Small intestine (tissue), 16 donors: ENCODE measurements at places on chromosomes 6 and 20.

- no peak for DNase-seq
Measured at GRCh38 chr20:3621111-3621510, 42.1 kb downstream of the GFRA4 start.

DNA sequence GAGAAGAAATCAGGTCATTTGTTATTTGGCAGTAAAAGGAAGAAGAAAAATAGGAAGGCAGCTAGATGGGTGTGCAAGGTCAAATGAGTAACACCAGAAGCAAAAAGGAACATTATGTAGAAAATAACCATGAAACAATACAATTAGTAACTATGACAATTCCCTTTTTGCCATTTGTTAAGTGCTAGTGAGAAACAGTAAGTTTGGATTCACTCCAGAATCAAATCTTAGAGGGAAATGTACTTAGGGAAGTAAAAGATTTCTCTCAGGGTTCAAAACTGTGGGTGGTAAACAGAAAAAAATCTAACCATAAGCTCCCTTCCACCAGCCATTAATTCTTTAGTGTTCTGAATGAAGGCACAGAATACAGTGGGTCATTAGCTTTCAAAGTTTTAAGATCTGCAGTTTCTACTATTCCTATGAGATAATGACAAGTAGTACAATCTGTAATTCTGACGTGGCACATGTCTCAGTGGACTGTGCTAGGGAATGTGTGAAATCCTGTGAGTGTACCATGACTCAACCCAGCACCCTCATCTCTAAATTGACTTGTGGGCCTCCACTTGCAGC is 17.1 kb downstream of the REPS1 start:
- DNase-seq: peak; percentile 32

DNA sequence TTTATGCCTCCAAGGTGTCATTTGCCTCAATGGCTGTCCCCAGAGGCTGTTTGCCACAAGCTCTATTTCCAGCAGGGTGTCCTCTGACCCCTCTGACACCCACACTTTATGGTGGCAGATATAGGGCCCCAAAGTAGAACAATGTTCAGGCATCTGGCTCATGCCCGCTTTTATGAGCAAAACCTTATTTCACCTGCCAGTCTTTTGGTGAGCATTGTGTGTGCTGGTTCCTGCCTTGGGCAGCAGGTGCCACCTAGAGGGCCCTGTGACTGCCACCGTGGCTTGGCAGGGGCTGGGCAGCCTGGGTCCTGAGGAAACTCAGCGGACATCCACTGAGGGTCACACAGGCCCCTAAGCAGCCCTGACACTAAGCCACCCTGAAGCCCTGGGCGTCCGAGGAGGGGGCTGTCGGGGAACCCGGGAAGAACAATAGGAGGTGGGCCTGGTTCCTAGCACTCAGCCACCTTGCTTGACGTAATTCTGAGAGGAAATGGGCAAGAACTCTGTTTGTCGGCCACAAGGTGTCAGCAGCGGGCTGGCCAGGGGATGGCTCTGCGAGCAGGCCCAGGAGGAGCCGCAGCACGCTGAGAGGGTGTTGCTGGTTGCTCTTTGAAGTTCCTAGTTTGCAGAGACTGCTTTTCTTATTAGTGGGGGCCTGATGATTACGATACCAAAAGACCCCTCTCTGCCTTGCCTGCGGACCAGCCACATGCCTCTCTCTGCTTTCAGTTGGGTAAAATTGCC is 148.9 kb downstream of the SCML4 start:
- peak; percentile 88 for DNase-seq

- DNase-seq: no peak
Measured at GRCh38 chr6:25181923-25182322, 97.3 kb upstream of the CARMIL1 start.

DNA sequence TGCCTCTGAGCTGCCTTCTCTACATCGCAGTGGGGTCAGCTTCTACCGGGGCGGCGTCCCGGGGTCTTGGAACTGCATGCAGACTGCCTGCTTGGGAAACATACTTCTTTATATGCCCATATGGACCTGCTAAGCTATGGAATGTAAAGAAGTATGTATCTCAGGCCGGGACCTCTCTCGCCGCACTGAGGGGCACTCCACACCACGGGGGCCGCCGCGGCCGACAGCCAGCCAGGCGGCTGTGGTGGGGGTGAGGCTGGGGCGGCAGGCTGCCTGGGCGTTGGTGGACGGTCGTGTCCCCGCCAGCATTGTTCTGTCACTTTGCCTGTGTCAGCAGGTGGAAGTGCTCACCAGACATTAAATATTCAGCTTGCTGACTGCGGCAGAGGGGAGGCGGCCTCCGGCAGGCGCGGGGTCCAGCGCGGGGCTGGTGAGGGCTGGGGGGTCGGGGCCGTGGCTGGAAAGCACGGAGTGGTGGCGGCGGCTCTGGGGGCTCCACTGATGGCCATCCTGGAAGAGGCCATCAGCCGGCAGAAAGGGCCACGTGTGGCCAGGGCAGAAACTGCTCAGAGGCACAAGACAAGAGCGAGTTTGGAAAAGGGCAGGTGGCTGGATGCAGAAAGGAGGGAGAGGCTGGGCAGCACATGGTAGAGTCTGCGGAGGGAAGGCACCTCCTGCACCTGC is 78.6 kb upstream of the GATA5 start:
- DNase-seq: no peak

DNA sequence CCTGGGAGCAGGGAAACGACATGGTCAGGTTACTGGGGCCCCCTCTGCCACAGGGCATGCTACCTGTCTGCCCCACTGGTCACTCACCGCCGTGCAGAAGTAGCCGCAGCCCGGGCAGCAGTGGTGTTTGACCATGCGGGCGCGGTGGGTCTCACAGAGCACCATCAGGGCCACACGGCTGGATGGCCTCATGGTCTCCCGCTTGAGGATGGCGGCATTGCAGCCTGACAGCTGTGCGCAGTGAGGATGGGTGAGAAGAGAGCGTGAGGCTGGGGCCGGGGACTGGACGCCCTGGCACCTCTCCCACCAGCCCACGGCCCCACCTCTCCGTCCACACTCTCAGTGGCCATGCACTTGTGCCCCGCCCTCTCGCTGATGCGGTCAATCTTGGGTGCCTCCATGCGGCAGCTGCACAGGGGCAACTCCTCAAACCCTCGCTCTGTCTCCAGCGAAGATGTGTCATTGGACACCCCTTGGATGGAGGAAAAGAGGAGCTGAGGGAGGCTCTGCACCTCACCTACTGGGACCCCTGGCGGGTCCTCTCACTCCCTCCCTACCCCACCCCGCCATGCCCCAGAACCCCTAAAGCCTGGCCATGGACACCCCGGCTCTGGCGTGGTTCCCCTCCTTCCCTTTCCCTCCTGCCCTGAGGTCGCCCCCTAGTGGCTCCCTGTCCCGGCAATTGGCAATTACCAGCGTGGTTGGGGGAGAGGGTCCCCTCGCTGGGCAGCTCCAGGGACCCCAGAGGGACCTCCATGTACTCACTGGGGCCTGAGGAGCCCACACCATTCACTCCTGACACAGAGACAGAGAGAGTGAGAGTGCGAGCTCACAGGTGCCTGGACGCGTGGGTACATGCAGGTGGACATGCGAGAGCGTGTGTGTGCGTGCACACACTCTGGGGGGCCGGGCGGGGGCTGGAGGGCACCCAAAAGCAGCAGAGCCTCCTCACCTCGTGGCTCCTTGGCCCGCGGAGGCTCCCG is 8.9 kb downstream of the EHMT2 start:
- DNase-seq: peak; percentile 50

- no peak for DNase-seq
Measured at GRCh38 chr20:58511861-58512260, 3.3 kb downstream of the APCDD1L start.

DNA sequence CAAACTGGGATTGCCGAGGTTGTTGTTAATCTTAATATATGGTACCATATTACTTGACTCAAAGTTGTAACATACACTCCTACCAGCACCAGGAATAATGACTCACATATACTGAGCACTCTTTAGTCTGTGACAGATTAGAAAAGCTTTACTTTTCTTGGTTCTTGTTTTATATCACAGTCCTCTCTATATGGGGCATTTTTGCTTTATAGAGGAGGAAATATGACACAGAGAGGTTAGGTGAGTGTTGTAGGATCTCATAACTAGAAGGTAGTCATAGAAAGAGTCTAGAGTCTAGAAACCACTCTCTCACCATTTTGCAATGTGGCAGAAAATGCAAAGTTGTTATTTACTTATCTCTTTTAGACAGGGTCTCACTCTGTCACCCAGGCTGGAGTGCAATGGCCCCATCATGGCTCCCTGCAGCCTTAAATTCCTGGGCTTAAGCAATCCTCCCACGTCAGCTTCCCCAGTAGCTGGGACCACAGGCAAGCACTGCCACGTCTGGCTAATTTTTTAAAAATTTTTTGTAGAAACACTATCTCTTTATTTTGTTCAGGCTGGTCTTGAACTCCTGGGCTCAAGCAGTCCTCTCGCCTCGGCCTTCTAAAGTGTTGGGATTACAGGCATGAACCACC is 13.4 kb downstream of the TRIM38 start:
- DNase-seq: no peak

GRCh38 chr20:44719841-44720240 is 4.7 kb downstream of the CCN5 start:
- no peak for DNase-seq

GRCh38 chr20:57638895-57639236 is 18.6 kb upstream of the ZBP1 start:
- DNase-seq: no peak

GRCh38 chr20:38001981-38002380 is 31.3 kb downstream of the TTI1 start:
- no peak for DNase-seq

GRCh38 chr6:26170951-26171841 is 84.0 kb downstream of the HFE start:
- DNase-seq: no peak

- DNase-seq: no peak
Measured at GRCh38 chr6:49919935-49920644, 43.9 kb downstream of the DEFB114 start.

DNA sequence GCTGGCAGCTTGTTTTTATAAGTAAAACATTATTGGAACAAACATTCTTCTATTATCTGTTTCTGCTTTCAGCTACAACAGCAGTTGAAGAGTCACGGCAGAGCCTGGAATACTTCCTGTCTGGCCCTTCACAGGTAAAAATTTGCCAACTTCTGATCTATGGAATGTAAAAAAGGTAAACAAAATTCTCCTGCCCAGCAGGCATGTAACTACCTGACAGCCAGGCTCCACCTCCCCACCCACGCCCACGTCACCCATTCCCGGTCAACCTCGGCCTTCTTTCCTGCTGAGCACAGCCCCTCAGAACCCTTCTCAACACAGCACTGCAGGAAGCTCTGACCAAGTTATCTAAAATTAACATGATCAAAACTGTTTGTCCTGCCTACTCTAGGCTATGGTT is 166.0 kb downstream of the DLL1 start:
- no peak for DNase-seq

DNA sequence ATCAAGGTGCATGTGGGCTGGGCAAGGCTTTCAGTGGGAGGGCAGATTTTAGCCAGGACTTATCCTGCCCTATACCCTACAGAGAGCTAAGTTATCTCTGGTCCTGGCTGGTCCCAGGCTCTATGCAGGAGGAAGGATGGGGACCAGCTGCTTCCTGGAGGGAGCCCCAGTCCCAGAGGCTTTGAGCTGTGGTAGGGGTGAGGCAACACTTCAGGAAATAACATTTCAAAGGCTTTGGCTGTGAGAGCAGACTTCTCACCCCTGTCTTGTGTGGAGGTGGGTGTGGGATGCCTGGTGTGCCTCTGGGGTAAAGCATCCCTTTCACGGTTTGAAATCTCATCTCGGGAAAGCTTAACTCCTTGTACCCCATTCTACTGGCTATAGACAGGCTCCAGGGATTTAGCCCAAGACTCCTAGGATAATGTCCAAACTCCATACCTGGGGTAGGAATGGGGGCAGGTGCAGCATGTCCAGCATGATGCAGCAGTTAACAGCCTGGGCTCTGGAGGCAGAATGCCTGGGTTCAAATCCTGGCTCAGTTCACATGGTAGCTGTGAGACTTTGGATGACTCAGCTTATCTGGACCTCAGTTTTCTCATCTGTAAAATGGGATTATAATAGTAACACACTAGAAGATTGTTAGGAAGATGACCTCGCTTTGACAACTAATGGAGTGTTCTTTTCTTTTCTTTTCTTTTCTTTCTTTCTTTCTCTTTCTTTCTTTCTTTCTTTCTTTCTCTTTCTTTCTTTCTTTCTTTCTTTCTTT is 27.5 kb upstream of the SIRPA start:
- no peak for DNase-seq

DNA sequence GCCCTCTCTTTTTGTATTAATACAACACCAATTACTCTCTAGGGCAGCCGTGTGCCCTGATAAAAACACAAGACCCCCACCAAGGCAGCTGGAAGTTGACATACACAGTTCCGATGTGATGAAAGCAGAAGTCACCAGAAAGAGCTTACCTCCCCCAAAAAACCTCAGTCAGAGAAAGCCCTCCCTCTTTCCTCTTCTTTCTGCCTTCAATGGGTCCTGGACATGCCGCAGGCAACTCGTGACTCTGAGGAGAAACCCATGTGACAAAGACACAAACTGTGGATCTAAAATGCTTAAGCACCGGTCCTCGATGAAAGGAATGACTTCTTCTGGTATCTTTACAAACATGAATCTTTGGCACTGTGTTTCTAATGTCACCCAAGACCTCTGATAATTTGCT is 117.7 kb upstream of the CCDC28A start:
- no peak for DNase-seq

DNA sequence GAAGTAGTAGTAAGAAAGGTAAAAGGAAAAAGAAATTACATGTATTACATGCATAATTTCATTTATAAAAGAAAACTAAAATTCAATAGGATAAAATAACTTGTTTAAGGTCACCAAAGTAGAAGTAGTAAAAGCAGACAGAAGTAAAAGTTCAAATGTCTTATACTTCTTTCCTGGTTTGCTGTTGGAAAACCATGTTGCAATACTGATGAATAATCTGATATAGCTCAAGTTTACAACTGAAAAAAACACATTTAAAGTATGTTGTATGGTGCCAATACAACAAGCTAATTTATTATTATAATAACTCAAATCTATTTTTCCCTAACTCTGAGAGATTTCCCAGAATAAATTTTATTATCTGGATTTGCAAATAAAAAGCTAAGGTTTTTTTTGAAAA is 78.3 kb downstream of the PHIP start:
- DNase-seq: no peak

DNA sequence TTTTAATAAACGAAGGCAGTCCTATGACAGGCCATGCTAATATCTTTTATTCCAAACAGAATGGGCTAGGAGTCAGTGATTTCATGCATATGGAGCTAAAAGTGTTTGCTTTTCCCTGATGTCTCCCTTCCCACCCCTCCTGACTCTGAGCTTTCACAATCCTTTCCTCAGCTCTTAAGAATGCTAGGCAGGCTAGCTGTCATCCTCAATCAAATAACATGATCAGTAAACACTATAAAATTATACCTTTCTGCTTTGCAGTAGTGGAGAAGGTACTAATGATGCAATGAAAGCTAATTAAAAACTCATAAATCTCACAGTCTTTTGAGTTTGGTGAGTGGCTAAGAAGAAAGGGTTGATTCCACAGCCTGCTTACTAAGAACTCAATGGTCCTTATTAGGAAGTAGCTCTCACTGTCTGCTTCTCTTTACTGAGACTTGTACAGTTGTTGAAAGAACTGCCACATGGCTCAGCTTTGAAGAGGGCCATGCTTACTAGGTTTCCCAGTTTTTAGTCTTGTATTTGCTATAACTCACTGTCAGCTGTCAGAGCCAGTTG is 250.9 kb upstream of the JAG1 start:
- no peak for DNase-seq

GRCh38 chr6:162973980-162974379 is 246.2 kb downstream of the PACRG start:
- no peak for DNase-seq
